ENCODE measurements at places on chromosomes 11 and 22.

DNA sequence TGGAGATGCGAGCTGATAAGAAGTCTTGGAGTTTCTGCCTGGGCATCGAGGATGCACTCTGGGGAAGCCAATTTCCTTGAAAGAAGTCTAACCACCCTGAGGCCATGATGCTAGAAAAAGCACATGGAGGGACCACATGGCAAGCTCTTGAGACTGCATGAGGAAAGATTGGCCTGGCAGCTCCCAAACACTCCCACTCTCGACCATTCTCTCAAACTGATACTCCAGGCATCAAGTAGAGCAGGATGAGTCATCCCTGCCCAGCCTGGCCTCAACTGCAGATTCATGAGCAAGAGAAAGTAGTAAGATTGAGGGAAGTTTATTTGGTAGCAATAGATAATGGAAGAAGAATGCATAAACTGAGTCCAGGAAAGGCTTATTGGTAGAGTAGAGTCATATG lies 194.3 kb downstream of the KIF18A start:
- DNase-seq: no peak

DNA sequence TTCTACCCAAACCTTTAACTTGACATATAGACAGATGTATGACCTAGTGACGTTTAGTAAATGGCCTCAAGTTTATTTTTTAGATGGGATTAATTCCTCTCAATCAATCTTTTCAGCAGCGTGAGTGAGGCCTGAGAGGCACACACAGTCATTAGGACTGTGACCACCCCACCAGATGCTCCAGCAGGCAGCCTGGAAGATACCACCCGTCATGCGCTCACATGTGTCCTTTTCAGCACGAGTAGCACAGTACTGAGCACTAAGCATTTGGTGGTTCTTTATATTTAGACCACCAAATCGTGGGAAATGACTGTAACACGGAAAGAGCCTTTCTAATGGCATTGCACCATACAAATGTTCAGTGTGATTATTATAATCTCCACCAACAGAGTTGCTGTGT lies 354.6 kb upstream of the DDI1 start:
- no peak for DNase-seq

DNA sequence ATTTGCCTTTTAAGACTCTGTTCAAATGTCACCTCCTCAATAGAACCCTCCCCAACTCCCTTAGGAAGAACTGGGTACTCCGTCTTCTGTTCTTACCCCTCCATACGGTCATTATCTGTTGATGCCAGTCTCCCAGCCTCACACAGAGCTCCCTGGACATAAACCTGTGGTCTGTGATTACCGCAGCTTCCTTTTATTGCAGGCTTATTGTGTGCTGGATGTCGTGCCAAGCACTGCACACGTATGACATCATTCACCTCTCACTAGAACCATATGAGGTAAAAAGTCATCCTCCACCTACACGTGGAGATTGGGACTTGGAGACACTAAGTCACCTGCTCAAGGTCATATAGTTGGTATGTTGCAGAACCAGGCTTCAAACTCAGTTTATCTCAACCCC lies 15.3 kb downstream of the PTPN5 start:
- no peak for DNase-seq

GRCh38 chr11:71931245-71931602 lies 2.4 kb downstream of the RNF121 start:
- no peak for DNase-seq

- no peak for DNase-seq
Measured at GRCh38 chr22:32619614-32620426, 145.2 kb downstream of the FBXO7 start.

- no peak for DNase-seq
Measured at GRCh38 chr11:6360183-6360582, 30.1 kb upstream of the SMPD1 start.

DNA sequence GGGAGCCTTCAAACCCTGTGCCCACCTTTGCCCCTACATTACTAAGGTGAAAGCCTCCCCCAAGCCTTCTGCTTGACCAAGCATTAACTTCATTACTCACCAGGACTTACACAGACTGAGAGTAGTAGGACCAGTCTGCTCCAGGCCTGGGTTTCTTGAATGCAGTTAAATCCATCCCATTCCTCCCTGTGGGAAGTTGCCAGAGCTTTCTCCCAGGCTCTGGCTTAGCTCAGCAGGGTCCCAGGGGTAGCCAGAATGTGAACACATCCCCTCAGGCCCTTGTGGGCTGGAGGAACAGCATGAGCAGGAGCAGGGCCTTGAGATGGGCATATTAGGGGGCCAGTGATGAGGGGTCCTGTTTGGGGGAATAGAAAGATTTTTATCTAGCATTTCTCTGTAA lies 59.9 kb downstream of the RRM1 start:
- DNase-seq: no peak

DNA sequence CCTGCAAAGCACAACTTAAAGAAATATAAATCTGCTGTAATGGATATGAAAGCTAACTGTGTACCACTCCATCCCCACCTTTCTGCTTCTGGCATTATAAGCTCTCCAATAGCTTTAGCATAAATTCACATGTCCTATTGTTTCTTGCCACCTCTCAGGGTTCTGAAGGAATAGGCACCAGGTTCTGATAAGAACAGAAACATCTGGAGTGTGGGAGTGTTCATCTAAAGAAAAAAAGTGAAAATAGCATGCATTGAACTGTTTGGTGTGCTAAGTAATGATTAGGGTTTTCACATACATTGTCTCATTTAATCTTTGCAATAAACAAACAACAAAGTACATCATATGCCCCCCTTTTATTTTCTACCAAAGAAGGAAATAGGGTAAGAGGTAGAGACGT lies 72.3 kb downstream of the FAM76B start:
- no peak for DNase-seq

DNA sequence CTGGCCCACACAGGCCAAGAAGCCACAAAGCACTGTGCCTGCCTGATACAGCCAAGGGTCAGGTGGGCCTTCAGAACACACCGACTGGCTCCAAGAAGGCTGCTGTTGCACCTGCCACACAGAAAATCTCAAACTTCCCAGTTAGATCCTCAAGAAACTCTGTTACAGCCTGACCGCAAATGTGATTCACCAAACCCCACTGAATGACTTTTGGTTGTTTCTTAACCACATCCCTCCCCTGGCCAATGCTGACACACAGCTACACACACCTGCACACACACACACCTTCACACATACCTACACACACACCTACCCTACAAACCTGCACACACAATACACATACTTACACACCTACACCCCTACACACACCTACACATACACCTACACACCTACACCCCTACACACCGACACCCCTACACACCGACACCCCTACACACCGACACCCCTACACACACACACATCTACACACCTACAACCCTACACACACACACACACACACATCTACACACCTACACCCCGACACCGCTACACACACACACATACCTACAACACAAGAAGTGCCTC lies 31.5 kb downstream of the CDKN1C start:
- no peak for DNase-seq

DNA sequence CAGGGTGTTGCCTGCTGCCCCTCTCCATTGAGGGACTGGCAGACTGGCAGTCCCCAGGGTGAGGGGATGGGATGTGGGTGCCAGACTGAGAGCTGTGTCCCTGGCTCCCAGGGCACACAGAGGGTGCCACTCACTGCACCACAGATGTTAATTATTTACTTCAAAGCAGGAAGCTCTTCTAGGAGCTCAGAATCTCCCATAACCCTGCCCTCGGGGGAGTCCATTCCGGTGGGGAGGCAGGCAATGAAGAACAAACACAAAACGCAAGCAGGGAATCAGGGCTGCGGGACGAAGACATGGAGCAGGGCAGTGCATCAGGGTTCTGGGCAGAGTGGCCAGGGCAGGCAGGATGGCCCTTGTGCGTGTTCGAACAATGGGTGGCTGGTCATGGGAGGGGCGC lies 24.4 kb upstream of the FLRT1 start:
- DNase-seq: no peak

DNA sequence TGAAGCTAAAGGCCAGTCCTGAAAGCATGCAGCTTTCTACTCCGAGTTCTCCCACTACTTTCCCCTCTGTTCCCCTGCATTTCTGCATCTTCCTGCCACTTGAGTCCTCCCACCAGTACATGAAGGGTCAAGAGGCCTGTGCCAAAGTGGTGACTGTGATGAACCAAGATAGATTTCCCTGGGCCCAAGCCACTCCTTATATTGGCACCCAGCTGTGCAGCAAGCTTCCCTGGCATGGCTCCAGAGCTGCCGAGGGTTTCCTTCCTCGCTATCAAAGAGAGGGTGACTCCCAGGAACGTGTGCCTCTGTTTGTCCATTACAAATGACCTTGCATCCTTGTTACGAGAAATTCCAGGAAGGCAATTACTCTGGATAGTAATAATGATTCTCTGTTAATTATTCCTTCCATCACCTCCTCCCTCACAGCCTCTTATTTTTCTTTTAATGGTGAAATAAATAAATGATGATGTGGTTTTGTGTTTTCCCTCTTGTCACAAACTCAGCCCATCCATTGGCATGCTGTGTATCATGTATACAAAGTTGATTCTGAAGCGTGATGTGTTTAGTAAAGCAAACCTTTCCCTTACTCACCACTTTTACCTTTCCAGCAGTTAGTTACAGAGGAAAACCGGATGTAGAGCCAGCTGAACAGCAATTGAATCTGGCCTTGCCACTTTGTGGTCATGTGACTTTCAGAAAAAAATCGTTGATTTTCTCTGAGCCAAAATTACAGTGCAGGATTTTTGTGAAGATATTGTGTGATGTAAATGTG lies 8.3 kb downstream of the SRSF8 start:
- DNase-seq: no peak

- no peak for DNase-seq
Measured at GRCh38 chr11:2549876-2550605, 105.2 kb downstream of the KCNQ1 start.

GRCh38 chr11:75014129-75014528 lies 25.4 kb downstream of the NEU3 start:
- no peak for DNase-seq
